ENCODE measurements at places on chromosomes 1 and 21.
A peak's percentile ranks its signal among the peaks of the same experiment; 100 is the strongest.

- DNase-seq: no peak
Measured at GRCh38 chr1:246304484-246305259, 202.4 kb downstream of the SMYD3 start.

GRCh38 chr1:44049839-44050238 is 18.6 kb upstream of the SLC6A9 start:
- DNase-seq: peak; percentile 63

DNA sequence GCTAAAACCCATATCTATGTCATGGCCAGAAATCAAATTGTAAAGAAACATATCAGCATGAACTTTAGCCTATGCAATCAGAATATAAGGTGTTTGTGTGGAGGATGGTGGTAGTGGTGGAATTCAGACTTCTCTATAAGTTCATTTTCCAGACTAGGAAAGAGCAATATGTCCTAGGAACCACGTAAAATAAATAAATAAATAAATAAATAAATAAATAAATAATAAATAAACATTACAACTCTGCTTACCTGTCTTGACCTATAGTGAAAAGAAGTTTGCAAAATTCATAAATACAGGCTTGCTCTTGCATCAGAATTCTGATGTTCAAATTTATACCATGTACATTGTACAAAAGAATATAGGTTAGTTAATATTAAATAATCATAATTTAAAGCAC is 1382.6 kb upstream of the ADGRL2 start:
- DNase-seq: no peak

- no peak for DNase-seq
Measured at GRCh38 chr1:65368403-65368802, 52.1 kb upstream of the LEPR start.

GRCh38 chr1:112778137-112778536 is 63.0 kb upstream of the PPM1J start:
- DNase-seq: no peak

DNA sequence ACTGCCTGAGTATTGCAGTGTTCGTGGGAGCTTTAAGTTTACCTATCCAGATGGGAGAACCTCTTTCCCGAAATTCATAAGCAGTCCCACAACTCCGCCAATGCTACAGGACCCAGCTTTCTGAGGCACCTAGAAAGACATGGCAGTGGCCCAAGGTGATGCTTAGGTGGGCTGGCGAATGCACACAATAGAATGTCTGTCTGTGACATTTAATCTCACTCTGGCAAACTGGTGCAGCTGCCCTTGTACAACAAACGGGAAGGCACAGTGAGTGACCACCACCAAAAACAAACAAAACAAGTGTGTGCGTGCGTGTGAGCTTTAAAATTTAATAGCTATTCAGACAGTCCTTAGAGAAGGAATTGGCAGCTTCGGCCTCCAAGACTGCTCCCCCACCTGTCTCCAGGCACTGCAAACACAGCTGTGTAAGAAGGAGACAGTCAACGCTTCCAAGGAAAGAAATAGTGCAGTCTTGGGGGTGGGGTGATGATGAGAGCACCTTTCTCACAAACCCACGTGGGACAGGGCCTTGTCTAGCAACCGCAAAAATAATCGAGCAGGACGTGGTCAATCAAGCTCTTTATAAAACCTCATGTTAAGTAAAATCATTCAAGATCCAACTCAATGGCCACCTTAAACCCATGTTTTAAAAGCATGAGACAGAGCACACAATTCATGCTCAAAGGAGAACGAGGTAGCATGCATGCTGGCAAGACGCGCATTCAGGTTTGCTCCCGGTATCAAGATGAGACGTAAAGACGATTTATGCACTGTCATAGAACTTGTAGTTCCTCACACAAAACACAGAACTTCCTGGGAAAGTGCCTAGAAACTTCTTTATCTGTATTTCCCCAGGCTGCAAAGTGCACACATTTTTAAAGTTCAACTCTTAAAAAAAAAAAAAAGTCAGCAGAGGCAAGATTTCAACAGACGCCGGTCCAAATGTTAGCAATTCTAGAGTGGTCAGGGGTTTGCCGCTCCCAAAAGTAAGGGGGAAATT is 84.1 kb downstream of the TM2D1 start:
- no peak for DNase-seq

DNA sequence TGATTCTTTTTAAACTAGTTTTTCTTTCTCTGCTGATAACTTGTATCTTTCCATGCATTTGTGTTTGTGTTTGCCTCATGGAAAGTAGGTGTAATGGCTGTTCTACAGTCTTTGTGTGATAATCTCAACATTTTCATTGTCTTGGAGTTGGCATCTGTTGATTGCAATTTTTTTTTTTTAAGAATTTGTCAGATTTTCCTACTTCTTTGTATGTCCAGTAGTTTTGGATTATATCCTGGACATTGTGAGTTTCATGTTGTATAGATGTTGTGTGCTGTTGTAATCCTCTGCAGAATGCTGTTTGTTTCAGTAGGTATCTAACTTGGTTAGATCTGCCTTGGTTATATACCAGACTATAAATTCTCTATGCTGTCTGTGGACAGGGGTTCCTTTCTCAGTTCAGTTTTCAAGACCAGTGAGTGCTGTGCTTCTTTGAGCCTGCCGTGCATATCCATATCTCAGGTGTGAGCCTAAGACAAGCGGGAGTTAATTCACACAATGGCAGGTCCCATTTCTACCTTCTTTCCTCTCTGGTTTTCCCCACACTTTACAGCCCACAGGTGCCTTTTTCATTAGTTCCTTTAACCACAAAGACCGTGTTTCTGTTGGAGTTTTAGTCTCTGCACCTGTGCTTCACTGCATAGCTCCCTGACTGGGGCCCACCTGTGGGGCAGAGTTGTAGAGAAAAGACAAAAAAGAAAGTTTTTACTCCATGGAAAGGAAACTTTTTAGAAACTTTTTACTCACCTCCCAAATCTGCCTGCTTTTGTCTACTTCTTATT is 69.9 kb downstream of the ITSN1 start:
- no peak for DNase-seq

DNA sequence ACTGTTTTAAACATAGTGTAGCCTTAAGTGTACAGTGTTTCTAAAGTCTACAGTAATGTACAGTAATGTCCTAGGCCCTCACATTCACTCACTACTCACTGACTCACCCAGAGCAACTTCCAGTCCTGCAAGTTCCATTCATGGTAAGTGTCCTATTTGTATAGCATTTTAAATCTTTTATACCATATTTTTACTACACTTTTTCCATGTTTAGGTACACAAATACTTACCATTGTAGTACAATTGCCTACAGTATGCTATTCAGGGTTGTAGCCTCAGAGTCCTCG is 3.6 kb upstream of the S100A10 start:
- DNase-seq: no peak

- no peak for DNase-seq
Measured at GRCh38 chr1:32399843-32400242, 5.6 kb upstream of the BSDC1 start.

DNA sequence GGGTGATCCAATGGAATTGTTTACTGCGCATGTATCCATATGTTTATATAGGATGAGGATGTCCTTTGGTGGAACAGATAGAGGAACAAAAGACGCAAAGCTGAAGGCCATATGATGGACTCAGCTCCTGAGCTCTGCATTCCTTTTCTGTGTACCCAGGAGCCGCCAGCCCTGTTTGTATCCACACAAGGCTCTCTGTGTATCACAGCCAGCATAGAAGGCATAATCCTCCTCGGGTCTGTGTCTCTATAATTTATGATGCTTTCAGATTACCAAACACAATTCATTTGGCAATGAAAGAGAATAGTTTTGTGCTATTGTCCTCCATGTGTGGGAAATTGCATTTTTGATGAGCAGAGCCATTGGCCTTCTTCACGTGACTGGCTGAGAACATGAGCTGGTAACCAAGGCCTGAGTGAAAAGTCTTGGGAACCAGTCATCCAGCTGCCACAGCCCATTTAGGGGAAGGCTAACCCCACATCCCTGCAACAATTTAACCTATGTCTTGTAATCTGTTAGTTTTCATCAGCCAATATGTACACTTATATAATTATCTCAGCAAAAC is 119.2 kb downstream of the PBX1 start:
- no peak for DNase-seq

- no peak for DNase-seq
Measured at GRCh38 chr1:173580071-173580470, 22.8 kb downstream of the SLC9C2 start.

GRCh38 chr1:224784265-224785039 is 145.0 kb upstream of the DNAH14 start:
- peak; percentile 51 for DNase-seq

DNA sequence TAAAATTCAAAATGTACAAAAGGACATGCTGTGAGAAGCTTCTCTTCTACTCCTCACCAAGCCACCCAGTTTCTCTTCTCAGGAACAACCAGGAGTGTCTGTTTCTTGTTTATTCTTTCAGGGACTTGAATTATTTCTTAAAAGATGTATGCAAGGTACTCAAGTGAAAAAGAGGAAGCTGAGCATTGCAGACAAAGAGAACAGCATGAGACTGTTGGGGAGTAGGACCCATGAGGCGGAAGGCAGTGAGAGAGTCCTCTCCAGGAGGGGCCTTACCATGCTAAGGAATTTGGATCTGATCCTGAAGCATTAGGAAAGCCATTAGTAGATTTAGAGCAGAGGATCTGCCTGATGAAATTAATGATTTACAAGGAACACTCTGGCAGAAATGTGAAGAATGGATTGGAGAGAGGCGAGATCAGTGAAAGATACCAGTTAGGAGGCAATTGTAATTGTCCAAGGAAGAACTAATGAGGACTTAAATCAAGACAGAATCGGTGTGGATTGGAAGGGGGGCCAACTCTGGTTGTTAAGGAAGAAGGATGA is 14.7 kb upstream of the SSX2IP start:
- DNase-seq: no peak

- DNase-seq: no peak
Measured at GRCh38 chr1:198300451-198300850, 143.7 kb downstream of the NEK7 start.

- no peak for DNase-seq
Measured at GRCh38 chr1:239805851-239806772, 285.6 kb upstream of the FMN2 start.

DNA sequence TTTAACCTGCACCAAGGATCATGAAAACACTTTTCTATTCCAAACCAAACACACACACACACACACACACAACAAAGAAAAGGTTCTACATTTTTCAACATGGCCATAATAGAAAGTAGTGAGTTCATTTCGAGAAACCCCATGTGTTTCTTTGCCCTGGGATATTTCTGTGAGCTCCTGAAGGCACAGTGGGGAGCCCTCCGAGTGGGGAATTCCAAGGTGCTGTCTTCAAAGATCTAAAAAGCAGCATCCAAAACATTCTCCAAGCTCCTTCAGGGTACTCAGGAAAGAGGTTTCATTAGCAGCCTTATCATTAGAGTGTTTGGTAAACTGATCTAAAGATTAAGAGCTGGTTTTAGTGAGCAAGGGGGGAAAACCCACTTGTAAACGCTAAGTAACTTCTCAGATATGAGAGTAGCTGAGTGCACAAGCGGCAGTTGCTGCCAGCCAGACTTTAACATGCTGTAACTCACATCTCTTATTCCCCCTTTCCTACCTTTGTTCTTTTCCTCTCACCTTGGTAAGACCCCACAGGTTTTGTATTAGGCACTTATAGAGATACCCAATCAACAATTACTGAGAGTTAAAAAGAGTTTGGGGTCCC is 38.3 kb downstream of the ZC3H11B start:
- DNase-seq: no peak

- no peak for DNase-seq
Measured at GRCh38 chr1:155083865-155084721, 5.5 kb downstream of the EFNA3 start.

- DNase-seq: no peak
Measured at GRCh38 chr1:19515201-19515600, 29.9 kb upstream of the CAPZB start.

GRCh38 chr1:94580367-94581115 is 39.0 kb upstream of the F3 start:
- DNase-seq: no peak

DNA sequence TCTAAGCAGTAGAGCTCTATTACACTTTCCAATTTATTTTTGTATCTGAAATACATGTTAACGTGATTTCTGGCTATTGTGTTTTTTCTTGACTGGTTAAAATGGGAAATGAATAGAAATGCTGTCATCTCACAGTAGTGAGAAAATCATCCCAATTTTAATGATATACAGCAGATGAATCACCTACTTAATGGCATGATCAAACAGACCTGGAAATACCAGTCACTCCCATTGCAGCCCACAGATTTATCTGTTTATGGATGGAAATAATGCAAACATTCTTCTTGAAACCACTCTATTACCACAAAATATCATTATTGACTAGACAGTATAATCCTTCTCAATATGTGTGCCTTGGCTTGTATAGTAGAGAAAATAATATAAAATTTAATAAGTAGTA is 497.8 kb upstream of the ADAMTS5 start:
- no peak for DNase-seq

DNA sequence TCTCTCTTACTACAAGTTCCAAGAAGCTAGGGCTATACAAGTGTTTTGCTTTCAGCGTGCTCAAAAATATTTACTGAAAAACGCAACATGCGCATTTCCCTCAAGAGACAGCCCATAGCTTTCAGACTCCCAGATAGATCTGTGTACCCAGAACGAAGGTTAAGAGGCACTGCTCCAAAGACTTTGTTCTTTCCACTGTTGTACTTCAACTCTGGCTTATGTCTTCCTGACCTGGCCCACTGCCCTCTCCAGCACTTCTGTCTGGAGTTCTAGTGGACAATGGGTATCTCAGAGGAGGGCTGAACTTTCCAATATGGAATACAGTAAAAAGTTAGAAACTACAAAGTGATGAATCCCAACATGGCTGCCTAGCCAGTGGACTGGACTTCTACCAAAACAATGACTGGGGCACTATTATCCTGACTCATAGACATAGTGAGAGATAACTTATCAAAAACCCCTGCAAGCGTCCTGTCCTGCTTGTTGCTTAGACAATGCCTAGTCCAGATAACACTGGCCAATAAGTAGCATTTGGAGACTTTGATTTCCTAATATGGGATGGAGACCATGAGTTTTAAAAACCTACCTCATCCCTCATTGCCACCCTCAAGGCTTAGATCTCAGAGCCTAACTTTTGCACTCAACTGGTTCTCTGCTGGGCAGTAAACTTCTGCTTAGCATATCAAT is 8.8 kb upstream of the ADAR start:
- no peak for DNase-seq

Measured in AG08396 (cell line).